ENCODE measurements at places on chromosomes 3 and 15. TPM values are rescaled to one million over a fixed set of nuclear protein-coding genes. Genes with fewer than 3 reads are reported as not detected.

Gene CDC25A
- 0.77 TPM for total RNA-seq

Gene SOX14
- not detected for total RNA-seq

Gene PRR20G
- not detected for total RNA-seq

Gene SCAANT1
- not detected for total RNA-seq

Gene IL5RA
- 0.17 TPM for total RNA-seq

Gene MINAR1
- 0.07 TPM for total RNA-seq

Gene LIPC
- 0.32 TPM for total RNA-seq

Gene ERC2
- 0.94 TPM for total RNA-seq

Gene GOLGA8O
- 2.0 TPM for total RNA-seq

Gene HGD
- not detected for total RNA-seq

Gene OR5K2
- not detected for total RNA-seq

Gene SMAD6
- total RNA-seq: 14.9 TPM

Gene TBC1D5
- total RNA-seq: 27.1 TPM
